ENCODE measurements at places on chromosomes 11 and 22. TPM values are rescaled to one million over a fixed set of nuclear protein-coding genes. Genes with fewer than 3 reads are reported as not detected.
A peak's percentile ranks its signal among the peaks of the same experiment; 100 is the strongest.

- no peak overlapping the region for H3K27ac ChIP-seq
- no peaks in the 10 kb centered on the region for H3K27me3 ChIP-seq
- no peaks in the 10 kb centered on the region for H3K36me3 ChIP-seq
- DNase-seq: no peak
- no peak overlapping the region for H3K4me3 ChIP-seq
Observed at GRCh38 chr11:87466223-87466622, 428.5 kb downstream of the TMEM135 start.

- DNase-seq: peak; percentile 24
- H3K27me3 ChIP-seq: no peaks in the 10 kb centered on the region
- H3K4me3 ChIP-seq: no peak overlapping the region
- H3K36me3 ChIP-seq: no peaks in the 10 kb centered on the region
Observed at GRCh38 chr11:73340164-73340563, 32.1 kb downstream of the ARHGEF17 start.

GRCh38 chr11:70399681-70400112 lies 1.4 kb downstream of the CTTN start:
- H3K36me3 ChIP-seq: peaks cover 13% of the 10 kb centered on the region
- peak; percentile 22 for DNase-seq
- peak overlapping the region; percentile 88 for H3K4me3 ChIP-seq
- no peak overlapping the region for H3K27ac ChIP-seq
- H3K4me1 ChIP-seq: peaks cover 30% of the 10 kb centered on the region

GRCh38 chr11:130427581-130428315 lies 661 bp downstream of the ADAMTS8 start:
- no peak for DNase-seq
- H3K27me3 ChIP-seq: peaks cover 49% of the 10 kb centered on the region
- peaks cover 11% of the 10 kb centered on the region for H3K4me1 ChIP-seq
- no peak overlapping the region for H3K27ac ChIP-seq

GRCh38 chr11:44870615-44871176 lies 80.0 kb downstream of the TP53I11 start:
- no peaks in the 10 kb centered on the region for H3K36me3 ChIP-seq
- no peaks in the 10 kb centered on the region for H3K27me3 ChIP-seq
- H3K4me3 ChIP-seq: no peak overlapping the region
- no peak for DNase-seq
- no peak overlapping the region for H3K27ac ChIP-seq

- no peak overlapping the region for H3K27ac ChIP-seq
- H3K4me3 ChIP-seq: no peak overlapping the region
- H3K27me3 ChIP-seq: no peaks in the 10 kb centered on the region
- no peak for DNase-seq
Observed at GRCh38 chr11:64102005-64102738, 63.7 kb downstream of the MACROD1 start.

GRCh38 chr11:46330154-46330553 lies 17.1 kb upstream of the DGKZ start:
- H3K27me3 ChIP-seq: no peaks in the 10 kb centered on the region
- H3K36me3 ChIP-seq: no peaks in the 10 kb centered on the region
- peak overlapping the region; percentile 1 for H3K4me3 ChIP-seq
- no peak for DNase-seq

GRCh38 chr11:112727341-112727841 lies 233.8 kb upstream of the NCAM1 start:
- no peak for DNase-seq
- H3K27me3 ChIP-seq: peaks cover 11% of the 10 kb centered on the region
- H3K4me1 ChIP-seq: no peaks in the 10 kb centered on the region
- no peak overlapping the region for H3K27ac ChIP-seq
- H3K36me3 ChIP-seq: no peaks in the 10 kb centered on the region

DNA sequence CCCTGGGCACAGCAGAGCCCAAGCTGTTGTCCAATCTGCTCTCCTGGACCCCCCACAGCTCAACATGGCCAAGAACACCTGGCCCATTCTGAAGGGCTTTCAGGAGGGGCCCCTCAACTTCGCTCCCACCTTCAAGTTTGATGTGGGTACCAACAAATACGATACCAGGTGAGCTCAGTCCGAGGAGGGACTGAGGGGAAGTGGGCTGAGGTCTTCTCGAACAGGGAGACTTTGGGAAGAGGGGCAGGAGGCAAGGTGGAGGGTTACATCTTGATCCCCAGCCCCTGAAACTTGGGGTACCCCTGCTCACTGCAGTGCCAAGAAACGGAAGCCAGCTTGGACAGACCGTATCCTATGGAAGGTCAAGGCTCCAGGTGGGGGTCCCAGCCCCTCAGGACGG lies 5.4 kb downstream of the INPP5J start:
- H3K27ac ChIP-seq: no peak overlapping the region
- no peaks in the 10 kb centered on the region for H3K27me3 ChIP-seq
- no peaks in the 10 kb centered on the region for H3K36me3 ChIP-seq
- H3K4me1 ChIP-seq: no peaks in the 10 kb centered on the region

GRCh38 chr22:49101873-49102272 lies 725.8 kb downstream of the BRD1 start:
- no peak for DNase-seq
- H3K4me3 ChIP-seq: no peak overlapping the region
- H3K27ac ChIP-seq: no peak overlapping the region
- H3K4me1 ChIP-seq: no peaks in the 10 kb centered on the region
- no peaks in the 10 kb centered on the region for H3K36me3 ChIP-seq

GRCh38 chr11:112524798-112525197 lies 264.1 kb upstream of the PLET1 start:
- H3K4me3 ChIP-seq: no peak overlapping the region
- H3K4me1 ChIP-seq: peaks cover 18% of the 10 kb centered on the region
- no peak for DNase-seq
- H3K27ac ChIP-seq: no peak overlapping the region

DNA sequence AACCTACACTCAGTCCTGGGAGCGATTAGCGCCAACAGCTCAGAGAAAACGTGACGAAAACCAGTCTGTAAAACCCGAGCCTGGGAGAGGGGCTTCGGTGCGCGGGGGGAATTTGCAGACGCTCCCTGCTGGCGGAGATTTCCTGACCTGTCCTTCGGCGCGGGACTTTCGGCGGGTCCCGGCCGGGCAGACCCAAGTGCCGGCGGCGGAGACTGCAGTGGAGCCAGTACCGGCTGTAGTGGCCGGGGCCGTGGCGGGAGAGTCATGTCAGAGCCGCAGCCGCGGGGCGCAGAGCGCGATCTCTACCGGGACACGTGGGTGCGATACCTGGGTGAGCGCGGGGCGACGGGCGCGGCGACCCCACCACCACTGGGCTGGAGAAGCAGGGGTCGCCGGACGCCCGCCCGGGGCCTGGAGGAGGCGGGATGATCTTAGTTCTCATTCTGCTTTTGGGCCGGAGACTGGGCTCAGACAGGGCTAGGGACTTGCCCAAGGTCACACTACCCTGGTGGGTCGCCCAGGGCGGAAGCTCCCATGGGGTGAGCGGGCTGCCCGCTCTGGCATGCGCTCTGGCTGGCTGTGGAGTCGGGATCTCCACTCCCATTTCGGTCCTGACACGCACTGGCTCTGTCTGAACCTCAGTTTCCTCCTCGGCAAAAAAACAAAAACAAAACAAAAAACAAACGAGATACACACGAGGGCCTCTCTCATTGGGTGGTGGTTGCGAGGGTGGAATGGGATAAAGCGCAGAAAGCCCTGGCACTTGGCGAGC lies at the start of gene MTFP1:
Gene MTFP1, plus strand, starts transcription at position 153 of the 772 bp plus-strand sequence. Its CDS starts 112 bp downstream, at position 265.
- peaks cover 41% of the 10 kb centered on the region for H3K36me3 ChIP-seq
- DNase-seq: peak; percentile 64
- peak within 1 kb of the TSS; percentile 93 for H3K4me3 ChIP-seq

- peaks cover 3% of the 10 kb centered on the region for H3K36me3 ChIP-seq
- no peak for DNase-seq
- no peak overlapping the region for H3K4me3 ChIP-seq
- H3K27me3 ChIP-seq: no peaks in the 10 kb centered on the region
Observed at GRCh38 chr11:76551400-76551799, 106.6 kb downstream of the EMSY start.

- no peak overlapping the region for H3K27ac ChIP-seq
- no peak for DNase-seq
- H3K36me3 ChIP-seq: no peaks in the 10 kb centered on the region
- H3K27me3 ChIP-seq: peaks cover 30% of the 10 kb centered on the region
- H3K4me3 ChIP-seq: no peak overlapping the region
Observed at GRCh38 chr11:114309517-114309916, 13.3 kb downstream of the NNMT start.

- H3K36me3 ChIP-seq: peaks cover 33% of the 10 kb centered on the region
- no peak for DNase-seq
- no peaks in the 10 kb centered on the region for H3K27me3 ChIP-seq
- H3K4me1 ChIP-seq: no peaks in the 10 kb centered on the region
- no peak overlapping the region for H3K27ac ChIP-seq
Observed at GRCh38 chr22:45855961-45856360, 121.0 kb downstream of the WNT7B start.

DNA sequence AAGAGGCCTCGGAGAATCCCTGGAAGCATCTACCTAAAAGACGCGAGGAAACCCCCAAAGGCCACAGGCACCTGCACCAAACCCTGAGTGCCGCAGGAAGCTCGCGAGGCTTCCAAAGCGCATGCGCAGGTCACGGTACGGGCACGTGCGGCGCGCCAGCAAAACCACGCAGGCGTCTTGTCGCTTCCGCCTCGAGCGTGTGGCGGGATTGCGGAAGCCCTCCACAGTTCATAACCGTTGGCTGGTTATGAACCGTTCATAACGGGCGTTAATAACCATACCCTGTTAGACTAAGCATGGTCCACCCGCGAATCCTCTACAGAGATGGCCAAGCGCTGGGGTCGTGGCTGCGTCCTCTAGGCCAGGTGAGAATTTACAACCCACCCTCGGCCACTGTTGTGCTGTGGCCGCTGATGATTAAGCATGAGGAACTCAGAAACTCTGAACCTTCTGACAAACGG lies 46.4 kb downstream of the MORC2 start:
- no peaks in the 10 kb centered on the region for H3K27me3 ChIP-seq
- H3K4me1 ChIP-seq: peaks cover 9% of the 10 kb centered on the region
- peaks cover 6% of the 10 kb centered on the region for H3K36me3 ChIP-seq
- peak overlapping the region; percentile 82 for H3K27ac ChIP-seq

GRCh38 chr11:110463153-110463552 lies 33.4 kb downstream of the FDX1 start:
- H3K27ac ChIP-seq: no peak overlapping the region
- peaks cover 13% of the 10 kb centered on the region for H3K36me3 ChIP-seq
- H3K4me3 ChIP-seq: no peak overlapping the region
- no peaks in the 10 kb centered on the region for H3K27me3 ChIP-seq
- DNase-seq: peak; percentile 67

- H3K27me3 ChIP-seq: no peaks in the 10 kb centered on the region
- no peak overlapping the region for H3K27ac ChIP-seq
- H3K4me3 ChIP-seq: no peak overlapping the region
Observed at GRCh38 chr11:47889714-47890441, 41.7 kb upstream of the NUP160 start.

DNA sequence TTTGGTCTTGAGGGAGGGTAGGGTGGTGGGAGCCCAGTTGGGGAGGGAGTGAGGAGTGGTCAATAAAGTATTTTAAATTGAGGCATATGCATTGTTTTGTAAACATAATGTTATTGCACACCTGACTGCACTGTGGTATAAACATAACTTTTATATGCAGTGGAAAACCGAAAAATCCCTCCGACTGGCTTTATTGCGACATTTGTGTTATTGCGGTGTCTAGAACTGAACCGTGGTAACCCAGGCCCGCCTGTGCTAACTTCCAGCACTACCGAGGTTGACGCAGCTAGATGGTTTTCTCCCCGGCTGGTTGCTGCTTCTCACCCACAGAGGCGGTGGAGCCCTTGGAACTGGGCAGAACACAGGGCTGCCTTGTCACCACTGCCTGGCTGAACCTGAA lies 7.6 kb upstream of the RNH1 start:
- peaks cover 28% of the 10 kb centered on the region for H3K36me3 ChIP-seq
- DNase-seq: no peak
- peaks cover 3% of the 10 kb centered on the region for H3K4me1 ChIP-seq
- H3K27ac ChIP-seq: no peak overlapping the region

- H3K36me3 ChIP-seq: peaks cover 7% of the 10 kb centered on the region
- H3K27me3 ChIP-seq: no peaks in the 10 kb centered on the region
- peak overlapping the region; percentile 97 for H3K4me3 ChIP-seq
- peak; percentile 57 for DNase-seq
- H3K4me1 ChIP-seq: peaks cover 63% of the 10 kb centered on the region
- peak overlapping the region; percentile 98 for H3K27ac ChIP-seq
Observed at GRCh38 chr11:1854132-1854948, 1.5 kb downstream of the LSP1 start.

The GAB4 gene
- total RNA-seq: not detected

The TRIM6 gene
- total RNA-seq: 0.75 TPM

The TMEM134 gene
- total RNA-seq: 69.9 TPM

The NXPE2 gene
- not detected for total RNA-seq

The MS4A6A gene
- not detected for total RNA-seq

The FGF4 gene
- total RNA-seq: not detected

The TEX54 gene
- total RNA-seq: not detected

The ALDH3B2 gene
- not detected for total RNA-seq

The SYT13 gene
- not detected for total RNA-seq

The BATF2 gene
- total RNA-seq: not detected

Measured in activated CD4-positive, alpha-beta T cell treated with anti-CD3 and anti-CD28 coated beads for 36 hours (primary cell).